NCI-H510A (cell line): ENCODE measurements at places on chromosomes 6 and 20.
A peak's percentile ranks its signal among the peaks of the same experiment; 100 is the strongest.

DNA sequence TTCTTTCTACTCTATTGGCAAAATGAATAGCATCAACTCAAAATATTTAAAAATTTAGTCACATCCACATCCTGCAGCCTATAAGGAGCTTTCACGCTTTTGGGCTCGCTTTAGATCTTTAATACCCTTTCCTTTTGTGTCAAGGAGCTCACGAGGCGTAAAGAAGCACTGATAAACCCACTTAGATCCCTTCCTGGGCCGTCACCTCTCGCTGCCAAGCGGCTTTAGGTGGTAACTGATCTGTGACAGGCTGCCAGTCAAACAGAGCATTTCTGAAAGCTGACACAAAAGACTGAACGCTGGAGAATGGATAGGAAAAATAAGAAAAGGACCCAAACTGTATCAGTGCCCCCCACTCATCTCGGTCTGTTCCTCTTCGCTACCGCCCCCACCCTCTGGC, 385.7 kb upstream of the MMS22L start:
- no peak for DNase-seq

DNA sequence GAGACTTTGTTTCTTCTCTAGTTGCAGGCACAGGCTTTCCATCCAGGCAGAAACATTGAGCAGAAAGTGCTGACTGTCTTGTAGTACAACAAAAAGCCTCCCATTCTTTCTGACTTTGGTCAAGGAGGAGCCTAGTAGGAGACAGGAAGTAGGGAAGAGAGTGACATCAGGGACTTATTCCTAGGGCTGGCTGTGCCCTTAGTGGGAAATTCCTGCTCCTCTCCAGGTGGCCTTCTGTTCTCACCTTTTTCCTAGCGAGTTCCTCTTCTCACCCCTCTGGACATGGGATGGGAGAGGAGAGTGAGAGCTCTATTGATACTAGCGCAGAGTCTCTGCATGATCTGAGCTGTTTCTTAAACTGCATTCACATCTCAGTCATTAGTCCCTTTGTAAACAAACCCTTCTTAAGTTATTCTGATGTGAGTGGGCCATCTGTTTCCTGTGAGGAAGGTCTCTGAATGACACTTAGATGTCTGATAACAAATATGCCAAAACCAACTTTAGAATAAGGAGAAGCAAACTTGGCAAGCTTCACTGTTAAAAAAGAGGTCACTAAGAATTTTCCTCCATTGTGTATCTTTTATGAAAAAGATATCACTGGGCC, 455.0 kb downstream of the GJA1 start:
- DNase-seq = no peak

GRCh38 chr6:169859978-169860703, 108.7 kb downstream of the ERMARD start:
- no peak for DNase-seq

- DNase-seq = no peak
These were observed 214.1 kb upstream of the HS3ST5 start for GRCh38 chr6:114556846-114557488.

DNA sequence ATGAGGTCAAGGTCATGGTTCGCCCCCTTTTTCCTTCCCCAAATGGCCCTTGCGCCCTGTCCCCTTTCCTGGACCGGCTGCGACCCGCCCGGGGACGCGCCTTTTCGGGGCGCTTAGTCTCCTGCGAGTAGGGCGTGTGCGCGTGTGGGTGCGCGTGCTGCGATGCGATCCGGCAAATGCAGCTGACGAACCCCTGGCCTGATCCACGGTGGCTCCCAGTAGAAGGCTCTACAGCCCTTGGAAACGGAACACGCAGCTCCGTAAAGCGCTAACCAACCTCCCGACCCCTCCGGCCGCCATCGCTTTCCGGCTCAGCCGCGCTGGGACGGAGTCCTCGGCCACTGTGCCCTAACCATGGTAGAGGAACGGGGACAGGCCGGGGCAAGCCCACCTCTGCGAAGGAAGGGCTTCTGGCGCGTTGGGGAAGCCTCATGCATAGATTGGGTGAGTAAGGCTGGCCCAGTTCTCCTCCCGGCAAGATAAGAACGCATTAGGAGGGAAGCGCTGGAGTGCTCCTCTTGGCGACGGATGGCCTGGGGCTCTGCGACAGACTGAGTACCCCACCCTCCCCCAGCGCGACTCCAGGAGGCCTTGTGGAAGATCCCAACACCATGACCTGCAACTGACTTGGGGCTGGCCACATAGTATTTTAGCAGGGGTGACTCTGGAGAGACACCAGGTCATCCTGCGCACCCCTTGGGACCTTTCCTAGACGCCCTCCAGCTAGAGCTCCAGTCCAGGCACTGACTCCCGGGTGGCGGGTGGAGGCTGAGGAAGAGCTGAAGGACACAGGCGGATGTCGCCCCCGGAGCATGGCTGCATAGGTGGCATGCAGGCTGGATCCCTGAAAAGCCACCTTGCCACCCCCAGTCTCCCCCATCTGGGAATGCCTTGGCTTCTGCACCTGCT, 1.1 kb upstream of the SLC4A11 start:
- DNase-seq = no peak

DNA sequence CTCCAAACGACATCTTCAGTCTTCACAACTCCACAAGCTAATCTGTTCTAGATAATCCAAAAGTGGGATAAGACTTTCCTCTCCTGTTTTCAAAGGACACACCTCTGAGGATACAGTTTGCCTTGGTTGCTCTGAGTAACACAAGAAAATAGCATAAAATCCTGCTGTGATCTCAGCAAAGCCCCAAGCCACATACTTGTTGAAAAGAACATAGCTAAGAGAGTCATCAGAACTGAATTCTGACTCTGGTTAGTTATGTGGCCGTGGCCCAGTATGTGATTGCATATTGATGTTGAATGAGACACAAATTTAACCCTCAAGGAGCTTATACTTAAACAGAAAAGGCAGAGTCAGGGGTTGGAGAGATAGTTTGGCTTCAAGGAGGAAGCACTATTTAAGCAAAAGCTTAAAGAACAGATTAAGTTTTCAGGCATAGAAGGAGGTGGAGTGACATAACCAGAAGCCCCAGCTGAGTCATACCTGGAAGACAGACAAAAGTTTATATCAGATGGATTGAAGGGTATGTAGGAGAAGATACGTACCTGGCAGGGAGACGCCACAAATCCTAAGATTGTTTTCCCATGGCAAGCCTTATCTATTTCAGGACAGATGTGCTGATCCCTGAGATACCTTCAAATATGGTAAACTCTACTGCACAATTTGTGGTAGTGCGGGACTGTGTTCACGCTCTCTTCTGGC, 41.2 kb downstream of the OPN5 start:
- no peak for DNase-seq

GRCh38 chr20:58463256-58463655, 51.9 kb downstream of the APCDD1L start:
- no peak for DNase-seq

DNA sequence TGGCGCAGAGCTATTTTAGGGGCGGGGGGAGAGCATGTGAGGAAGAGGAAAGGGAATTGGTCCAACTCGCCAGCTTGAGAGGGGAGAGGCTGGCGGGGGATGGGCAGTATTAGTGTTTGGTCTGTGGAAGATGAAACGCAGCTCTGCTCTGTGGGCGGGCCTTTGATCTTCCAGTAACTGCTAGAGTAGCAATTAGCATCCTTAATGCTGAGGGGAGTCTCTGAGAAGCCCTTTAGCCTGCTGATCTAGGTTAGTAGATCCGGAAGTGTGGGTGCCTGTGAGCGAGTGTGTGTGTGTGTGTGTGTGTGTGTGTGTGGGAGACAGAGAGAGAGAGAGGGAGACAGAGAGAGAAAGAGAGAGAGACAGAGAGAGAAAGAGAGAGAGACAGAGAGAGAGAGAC, 117.2 kb upstream of the BACH2 start:
- DNase-seq = peak; percentile 71

GRCh38 chr6:127516662-127517273, 2.4 kb downstream of the MTCL3 start:
- no peak for DNase-seq

GRCh38 chr6:34600101-34600500, 44.0 kb upstream of the SPDEF start:
- no peak for DNase-seq

- no peak for DNase-seq
These were observed 119.6 kb downstream of the KIF13A start for GRCh38 chr6:17867880-17868279.
